ENCODE measurements at places on chromosomes 11 and 22.

- no peak for DNase-seq
These were observed 20.3 kb downstream of the ASCL2 start for GRCh38 chr11:2250041-2250440.

DNA sequence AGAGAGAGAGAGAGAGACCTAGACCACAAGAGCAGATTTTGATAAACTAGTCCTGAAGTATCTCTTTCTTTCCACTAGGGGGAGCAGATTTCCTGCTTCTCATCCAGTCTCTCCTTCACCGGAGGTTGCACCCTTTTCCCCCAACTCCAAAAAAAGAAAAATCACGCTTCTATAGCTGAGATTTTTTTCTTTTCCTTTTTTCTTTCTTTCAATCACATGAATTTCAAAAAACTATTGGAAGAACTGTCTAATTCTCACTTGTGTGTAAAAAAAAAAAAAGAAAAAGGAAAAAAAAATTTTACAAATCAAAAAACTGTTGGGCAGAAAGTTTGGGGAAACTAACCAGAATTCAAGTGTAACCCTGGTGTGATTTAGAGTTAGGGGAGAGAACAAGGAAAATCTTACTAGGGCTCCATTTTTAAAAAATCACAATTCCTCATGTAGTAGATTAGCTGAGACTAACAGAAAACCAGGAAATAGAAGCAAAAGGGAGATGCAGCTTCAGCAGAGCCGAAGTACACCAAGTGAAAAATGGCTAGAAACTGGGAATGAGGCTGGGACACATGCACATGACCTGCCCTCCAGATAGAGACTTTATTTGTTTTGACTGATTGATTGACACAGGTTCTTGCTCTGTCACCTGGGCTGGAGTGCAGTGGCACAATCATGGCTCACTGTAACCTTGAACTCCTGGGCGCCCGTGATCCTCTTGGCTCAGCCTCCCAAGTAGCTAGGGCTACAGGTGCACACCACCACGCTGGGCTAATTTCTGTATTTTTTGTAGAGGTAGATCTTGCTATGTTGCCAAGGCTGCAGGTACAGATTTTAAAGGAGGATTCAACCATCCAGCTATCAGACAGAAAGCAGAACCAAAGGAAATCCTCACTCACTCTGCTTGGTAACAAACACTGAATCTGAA, 27.1 kb downstream of the SDHD start:
- peak; percentile 77 for DNase-seq

DNA sequence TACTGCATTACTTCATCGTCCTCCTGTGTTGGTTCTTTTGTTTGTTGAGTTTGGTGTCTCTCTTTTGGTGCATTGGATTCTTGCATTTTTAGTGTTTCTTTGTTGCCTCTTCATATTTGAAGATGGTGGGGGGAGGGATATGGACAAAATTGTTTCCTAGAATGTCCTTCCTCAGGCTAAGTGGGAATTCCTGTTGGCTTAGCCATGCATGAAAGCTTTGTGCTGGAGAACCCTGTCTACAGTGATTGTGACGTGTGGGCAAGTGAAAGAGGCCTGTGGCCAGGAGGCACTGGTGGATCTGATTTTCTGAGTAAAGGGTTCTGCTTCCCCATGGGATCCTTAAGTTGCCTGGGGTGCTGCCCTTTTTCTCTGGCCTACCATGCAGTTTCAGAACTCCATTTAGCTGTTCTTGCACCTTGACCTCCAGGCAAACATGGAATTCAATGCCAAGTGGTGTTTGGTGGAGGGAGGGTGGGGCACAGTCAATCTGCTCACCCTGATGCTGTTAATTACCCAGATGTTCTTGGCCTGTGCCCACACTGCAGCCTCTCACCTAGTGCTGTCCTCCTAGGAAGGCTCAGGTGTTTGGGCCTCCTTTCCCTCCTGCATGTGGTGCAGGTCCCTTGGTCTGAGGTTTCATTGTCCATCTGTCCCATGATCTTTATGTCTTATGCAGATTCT, 46.3 kb upstream of the SLC22A12 start:
- no peak for DNase-seq

- peak; percentile 32 for DNase-seq
These were observed 37.7 kb downstream of the NTM start for GRCh38 chr11:131408025-131408640.

GRCh38 chr11:66155387-66156073, 85.5 kb downstream of the PACS1 start:
- no peak for DNase-seq

DNA sequence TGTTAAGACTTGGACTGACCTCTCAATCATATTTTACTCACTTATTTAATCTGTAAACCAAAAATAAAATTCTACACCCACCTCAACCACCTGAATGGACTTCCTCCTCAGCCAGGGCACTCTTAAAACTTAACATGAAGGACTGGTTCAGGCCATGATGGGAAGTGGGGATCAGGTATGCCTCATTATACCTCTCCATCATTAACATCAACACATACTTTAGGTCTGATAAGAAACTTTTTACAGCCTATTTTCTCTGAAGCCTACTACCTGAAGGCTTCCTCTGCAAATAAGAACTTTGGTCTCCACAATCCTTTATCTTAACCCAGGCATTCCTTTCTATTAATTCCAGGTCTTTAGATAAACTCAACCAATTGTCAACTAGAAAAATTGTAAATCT, 390.0 kb downstream of the AASDHPPT start:
- no peak for DNase-seq

- no peak for DNase-seq
These were observed 604 bp upstream of the GANAB start for GRCh38 chr11:62646825-62647608.

GRCh38 chr11:45796461-45796861, 8.5 kb upstream of the SLC35C1 start:
- no peak for DNase-seq

DNA sequence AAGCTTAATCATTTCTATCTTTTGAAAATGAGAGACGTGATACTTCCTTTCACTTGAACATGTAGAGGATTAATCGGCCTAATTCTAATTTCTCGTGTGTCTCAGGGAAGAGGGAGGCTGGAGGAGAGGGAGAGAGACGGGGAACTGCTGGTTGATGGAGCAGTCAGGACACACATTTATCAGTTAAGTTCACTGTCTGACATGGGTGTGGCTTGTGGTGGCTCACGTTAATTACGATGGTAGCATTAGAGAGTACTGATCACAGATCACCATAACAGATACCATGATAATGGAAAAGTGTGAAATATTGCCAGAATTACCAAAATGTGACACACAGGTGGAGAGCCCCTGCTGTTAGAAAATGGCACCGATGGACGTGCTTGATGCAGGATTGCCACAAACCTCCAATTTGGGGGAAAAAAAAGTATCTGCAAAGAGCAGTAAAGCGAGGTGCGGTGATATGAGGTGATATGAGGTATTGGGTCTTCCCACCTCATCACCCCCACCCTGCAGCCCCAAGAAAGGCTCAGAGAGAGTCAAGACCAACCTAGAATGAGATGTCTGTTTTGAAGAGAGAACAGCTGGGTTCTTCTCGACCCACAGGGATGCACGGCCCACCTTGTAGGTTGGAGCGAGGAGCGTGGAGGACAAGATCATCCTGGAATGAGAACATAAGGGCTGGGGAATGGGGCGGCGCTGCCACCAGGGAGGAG, 19.7 kb downstream of the ZBED4 start:
- no peak for DNase-seq

DNA sequence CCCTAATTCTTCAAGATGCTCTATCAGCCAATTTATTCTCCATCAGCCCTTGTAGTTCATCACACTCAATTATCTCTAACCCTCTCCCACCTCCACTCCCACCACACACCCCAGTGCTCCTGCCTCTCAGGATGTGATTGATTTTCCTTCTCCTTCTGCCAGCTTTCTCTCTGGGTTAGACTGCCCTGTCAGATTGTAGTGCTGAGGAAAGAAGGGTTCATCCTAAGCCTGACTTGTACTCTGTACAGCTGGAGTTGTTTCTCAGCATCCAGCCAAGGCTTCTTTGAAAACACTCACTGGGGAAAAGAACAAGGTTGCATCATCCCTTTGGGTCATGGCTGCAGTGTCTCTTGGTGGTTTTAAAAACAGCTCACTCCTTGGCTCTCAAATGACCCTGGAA, 61.2 kb downstream of the CECR2 start:
- no peak for DNase-seq

- peak; percentile 74 for DNase-seq
These were observed 106.5 kb downstream of the TMEM135 start for GRCh38 chr11:87144252-87144651.

GRCh38 chr22:25007444-25008106, 55.1 kb downstream of the KIAA1671 start:
- no peak for DNase-seq

DNA sequence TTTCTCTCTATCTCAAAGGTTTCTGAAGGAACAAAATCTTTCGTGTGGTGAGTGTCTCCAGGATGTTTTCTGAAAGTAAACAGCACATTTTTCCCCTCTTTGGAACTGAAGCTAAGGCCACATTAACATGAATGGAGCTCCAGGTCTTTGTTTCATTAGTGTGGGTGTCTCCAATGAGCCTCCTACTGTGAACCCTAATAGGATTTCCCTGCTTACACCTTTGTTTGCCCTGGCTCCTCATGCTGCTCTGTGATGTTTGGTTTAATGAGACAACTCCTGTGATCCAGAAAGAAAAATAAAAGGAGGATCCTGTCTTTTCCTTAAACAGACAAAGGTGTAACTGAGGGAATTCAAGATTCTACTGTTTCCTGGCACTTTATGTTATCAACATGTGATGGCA, 76.9 kb upstream of the SLC6A5 start:
- no peak for DNase-seq

GRCh38 chr11:124359566-124359965, 24.7 kb downstream of the OR8B2 start:
- no peak for DNase-seq

GRCh38 chr11:75325713-75326438, 25.6 kb downstream of the ARRB1 start:
- no peak for DNase-seq

DNA sequence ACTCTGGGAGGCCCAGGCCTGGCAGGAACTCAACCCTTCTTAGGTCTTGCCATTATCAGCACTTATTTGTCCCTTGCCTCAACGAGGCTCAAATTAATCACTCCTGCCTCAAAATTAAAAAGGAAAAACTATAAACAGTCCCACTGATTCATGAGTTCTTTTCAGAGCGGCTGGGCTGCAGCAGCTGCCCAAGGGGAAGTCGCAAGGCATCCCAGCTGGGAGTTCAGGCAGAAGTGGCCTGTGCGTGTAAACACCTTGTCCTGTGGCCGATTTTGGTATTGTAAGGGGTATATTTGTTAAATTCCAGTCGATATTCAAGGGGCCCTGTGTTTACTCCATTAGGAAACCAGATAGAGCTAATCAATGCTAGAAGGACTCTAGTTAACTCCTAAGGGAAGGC, 213.9 kb upstream of the CADM1 start:
- no peak for DNase-seq

DNA sequence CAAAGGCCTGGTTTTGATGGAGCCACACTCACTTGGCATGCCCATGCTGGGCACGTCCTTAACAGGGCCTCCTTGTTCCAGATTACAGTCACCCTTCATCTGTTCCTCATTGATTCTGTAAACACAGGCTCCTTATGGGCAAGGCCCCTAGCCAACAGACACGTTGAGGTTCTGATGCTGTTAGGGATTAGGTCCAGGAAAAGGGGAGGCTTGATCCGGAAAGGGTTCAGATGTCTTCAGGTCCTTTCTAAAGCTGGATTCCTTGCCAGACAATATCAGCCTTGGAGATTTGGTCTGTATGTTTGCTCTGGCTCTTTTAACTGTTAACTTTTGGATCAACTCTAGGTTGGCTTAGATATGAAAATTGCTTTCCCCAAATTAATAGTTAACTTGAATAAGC, 46.9 kb upstream of the PRSS23 start:
- no peak for DNase-seq

GRCh38 chr11:68470304-68470811, 9.8 kb downstream of the PPP6R3 start:
- peak; percentile 45 for DNase-seq

GRCh38 chr11:26335903-26336302, 4.0 kb downstream of the ANO3 start:
- DNase-seq: no peak

DNA sequence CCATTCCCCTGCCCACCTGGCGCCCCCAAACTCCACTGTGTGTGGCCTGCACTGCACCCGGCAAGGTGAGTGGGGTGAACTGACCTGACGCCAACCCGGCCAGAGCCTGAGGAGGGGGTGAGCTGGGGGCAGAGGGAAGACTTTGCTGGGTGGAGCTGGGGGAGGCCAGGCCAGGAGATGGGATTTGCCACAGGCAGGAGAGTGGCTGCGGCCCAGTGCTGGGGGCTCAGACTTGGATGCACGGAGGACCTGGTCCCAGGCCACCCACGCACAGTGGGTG, 17.8 kb upstream of the FLRT1 start:
- DNase-seq: no peak

GRCh38 chr11:91489989-91490388, 734.6 kb upstream of the FAT3 start:
- no peak for DNase-seq

- DNase-seq: no peak
These were observed 78.9 kb downstream of the GRIK4 start for GRCh38 chr11:120590472-120590871.

- no peak for DNase-seq
These were observed 84.2 kb downstream of the FBXO7 start for GRCh38 chr22:32558681-32559355.

DNA sequence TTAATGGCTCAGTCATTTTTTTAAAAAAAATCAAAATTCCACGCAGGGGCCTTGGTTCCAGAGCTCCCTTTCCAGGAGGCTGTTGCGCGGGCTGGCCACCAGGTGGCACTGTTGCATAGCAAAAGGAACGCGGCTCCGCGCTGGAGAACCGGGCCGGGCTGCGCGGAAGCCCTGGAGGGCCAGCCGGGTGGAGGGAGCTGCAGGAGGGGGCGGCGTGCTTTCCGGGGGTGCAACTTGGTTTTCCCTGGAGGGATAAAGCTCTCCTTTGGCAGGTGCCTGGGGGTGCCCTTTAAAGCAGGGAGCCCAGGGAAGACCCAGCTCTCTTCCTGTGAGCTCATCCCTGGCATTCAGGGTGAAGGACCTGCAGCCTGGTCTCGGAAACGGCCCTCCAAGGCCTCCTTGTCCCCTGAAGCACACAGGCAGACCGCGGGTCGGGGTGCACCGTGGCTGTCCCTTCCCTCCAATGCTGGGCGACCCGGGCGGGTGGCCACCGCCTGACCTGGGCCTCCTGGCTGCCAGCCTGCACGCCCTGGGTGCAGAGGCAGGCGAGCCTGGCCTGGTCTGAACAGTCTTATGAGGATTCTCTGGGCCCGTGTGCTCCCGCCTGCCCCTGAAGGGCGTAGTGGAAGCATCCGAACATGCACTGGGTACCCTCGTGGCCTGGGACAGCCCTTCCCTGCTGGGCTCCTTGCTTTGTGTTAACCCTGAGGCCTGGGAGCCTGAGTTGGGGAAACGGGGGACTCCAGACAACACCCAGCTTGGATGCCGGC, 23.4 kb downstream of the KRTAP5-5 start:
- peak; percentile 50 for DNase-seq
